ENCODE measurements at places on chromosomes 13 and 19.
A peak's percentile ranks its signal among the peaks of the same experiment; 100 is the strongest.

DNA sequence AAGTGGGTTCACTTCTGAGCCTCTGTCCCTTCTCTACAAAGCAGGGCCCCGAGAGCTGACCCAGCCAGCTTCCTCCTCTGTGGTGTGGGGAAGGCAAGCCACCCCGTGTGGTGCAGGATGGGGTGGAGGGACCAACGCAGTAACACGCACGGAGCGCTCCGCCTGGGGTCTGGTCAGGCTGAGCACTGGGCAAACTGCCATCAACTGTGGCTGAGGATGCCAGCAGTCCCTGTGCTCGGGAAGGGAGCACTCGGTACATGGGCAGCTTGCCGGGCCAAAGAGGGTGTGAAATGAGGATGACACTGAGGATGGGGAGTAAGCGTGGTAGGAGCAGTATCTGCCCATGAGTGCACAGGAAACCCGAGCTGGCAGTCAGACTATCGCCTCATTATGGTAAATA lies 7.6 kb upstream of the GMIP start:
- no peak for DNase-seq

DNA sequence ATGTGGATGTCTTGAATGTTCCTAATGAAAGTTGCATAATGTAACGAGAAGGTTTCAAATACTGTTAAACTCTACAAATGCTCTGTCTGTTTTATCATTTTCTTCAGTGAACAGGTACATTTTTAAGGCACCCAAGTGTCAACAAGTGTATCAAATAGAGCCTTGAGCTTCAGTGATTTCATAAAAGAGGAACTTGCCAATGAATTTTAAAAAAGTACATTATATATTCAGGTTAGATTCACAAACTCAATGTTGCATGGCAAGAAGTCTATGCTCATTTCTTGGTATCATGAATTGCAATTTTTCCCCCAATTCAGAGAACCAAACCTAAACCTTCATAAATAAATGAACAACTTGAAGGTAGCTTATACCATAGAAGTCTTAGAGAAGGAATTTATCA lies 838.8 kb downstream of the PCDH9 start:
- no peak for DNase-seq

DNA sequence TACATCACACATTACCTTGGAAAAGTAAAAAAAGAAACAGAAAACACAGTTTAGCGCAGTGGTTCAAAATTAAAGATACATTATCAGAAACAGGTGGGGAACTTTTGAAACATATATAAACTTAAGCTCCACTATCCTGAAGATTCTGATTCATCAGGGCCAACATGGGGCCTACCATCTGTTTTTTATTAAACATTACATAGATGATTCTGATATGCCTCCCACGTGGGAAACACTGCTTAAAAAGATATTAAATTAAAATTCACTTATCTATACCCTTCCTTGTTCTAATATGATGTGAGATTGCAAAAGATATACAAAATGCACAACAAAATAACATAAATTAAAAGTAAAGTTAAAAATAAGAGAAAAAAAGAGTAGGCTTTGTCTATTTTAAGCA lies 125.0 kb downstream of the VWA8 start:
- DNase-seq, result no peak

GRCh38 chr19:18857223-18857622 lies 25.5 kb downstream of the UPF1 start:
- DNase-seq, result no peak

DNA sequence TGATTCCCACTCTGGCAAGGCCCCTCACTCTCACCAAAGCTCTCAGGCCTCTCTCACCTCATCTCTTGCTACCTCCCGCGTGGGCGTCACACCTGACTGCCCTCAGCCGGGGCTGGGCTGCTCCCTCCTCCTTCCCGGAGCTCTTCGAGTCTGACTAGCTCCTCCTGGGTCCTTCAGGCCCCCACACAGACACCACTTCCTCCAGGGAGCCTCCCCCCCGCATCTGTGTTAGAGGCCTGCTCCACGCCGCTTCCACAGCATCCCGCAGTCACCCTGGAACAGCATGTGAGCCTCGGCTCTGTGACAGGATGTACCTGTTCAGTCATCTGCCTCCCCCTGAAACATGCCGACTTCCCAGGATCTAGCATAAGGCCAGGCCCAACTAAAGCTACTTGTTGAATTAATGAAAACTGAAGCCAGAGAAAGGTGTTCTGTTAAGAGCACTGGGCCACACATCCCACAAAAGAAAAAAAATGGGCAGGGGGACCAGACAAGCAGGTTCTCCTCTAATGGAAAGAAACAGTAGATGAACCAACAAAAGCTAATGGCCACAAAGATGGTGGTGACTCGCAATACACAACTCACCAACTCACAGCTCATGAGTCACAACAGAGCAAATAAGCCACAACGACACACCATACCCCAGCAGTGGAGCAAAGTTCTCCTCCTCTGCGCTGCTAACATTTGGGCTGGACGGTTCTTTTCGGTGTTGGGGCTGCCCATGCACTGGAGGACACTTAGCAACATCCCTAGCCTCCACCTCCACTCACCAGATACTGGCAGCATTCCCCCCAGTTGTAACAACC lies 3.0 kb downstream of the PPP6R1 start:
- peak; percentile 69 for DNase-seq

DNA sequence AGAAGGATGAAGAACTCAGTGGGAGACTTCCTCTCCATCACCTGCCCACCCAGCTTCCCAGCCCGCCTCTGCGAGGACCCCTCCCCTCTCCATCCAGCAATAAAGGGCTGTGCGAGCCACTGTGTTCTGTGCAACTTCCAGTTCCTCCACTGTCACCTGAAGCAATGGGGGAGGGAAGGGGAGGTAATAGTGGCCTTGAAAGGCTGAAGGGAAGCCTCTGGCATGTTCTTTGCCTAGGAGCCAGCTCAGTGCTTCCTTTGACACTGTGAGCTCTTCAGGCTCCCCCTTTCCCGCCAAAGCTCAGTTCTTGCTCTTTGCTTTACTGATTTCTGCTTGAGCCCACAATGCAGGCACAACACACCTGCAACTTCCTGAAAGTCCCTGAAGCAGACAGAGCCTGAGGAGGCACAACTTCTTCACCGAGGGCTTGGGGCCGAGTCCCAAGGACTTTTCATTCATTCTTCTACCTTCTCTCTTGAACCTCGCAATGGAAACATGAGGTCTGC lies 73.2 kb upstream of the DOCK9 start:
- no peak for DNase-seq

DNA sequence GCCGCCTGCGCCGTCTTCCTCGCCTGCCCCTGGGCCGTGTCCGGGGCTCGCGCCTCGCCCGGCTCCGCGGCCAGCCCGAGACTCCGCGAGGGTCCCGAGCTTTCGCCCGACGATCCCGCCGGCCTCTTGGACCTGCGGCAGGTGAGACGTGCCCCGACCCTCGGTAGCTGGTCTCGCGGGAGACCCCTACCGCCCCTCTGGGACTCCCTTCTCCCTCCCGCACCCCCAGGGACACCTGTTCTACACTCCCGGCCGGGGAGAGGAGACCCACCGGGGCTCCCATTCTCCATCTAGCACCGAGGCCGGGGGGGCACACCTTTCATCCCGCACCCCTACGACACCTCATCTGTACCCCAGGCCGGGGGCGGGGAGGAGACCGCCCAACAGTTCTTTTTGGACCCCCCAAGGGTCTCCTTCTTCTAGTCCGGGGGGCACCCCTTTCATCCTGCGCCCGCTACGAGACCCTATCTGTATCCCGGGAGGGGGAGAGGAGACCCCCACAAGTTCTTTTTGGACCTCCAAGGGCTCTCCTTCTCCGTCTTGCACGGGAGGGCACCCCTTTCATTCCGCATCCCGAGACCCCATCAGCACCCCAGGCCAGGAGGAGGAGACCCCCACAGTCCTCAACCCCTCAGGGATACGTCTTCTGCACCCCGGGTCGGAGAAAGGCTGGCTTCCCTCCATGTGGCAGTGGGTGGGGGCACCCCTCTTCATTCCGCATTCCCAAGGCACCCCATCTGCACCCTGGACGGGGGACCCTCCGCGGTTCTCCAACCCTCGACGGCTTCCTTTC lies 533 bp downstream of the TNFSF9 start:
- DNase-seq, result peak; percentile 28

DNA sequence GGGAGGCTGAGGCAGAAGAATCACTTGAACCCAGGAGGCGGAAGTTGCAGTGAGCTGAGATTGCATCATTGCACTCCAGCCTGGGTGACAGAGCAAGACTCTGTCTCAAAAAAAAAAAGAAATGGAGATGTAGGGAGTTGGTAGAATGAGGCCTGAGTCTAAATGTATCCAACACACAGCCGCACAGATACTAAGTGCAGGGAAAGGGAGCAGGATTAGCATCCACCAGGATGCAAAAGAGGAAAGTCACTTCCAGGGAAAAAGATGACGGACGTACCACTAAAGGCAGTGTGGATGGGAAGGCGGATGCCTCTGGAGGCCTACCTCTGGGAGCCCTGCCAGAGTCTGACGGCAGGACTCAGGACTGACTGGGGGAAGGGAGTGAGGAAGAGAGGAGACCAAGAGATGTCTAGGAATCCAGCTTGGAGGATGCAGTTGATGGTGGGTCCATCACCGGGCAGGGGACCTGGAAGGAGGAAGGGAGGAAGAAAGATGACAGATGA lies 6.8 kb downstream of the FAM98C start:
- DNase-seq, result no peak

DNA sequence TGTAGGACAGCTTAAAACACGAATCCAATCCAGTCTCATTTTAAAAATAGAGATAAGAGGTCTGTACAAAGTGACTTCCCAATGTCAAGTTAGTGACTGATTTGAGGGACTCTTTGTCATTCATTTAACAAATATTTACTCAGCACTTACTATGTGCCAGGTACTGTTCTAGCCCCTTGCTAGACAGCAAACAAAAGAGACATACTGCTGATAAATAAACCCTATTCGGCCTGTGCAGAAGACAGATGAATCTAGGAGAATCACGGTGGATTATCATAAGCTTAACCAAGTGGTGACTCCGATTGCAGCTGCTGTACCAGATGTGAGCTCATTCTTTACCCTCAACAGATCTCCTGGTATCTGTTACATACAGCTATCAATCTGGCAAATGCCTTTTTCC lies 6.4 kb upstream of the ELF1 start:
- DNase-seq, result no peak

DNA sequence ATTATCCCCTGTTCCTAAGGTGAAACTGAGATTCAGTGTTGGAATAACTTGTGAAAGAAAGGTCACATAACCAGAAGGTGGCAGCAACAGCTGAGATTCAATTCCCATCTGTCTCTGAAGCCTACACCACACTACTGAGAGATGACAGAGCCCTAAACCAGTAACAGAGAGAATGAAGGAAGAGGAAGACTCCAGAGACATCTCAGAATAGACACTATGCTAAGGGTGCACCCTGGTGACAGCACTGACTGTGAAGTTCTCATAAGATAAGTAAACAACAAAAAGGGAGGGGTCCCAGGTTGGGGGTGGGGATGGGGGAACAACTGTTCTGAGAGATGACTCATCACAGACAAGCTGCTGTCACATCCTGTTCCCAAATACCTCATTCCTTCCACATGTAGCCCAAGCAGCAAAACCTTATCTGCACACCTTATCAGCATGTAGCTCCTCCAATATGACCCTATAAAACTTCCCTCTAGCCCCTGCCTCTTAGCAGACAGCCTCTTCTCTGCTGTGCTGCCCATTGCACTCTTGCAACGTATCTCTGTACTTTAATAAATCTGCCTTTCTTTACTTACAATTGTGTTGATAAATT lies 46.5 kb downstream of the UTP14C start:
- DNase-seq, result peak; percentile 25

GRCh38 chr13:87123987-87124784 lies 547.0 kb upstream of the SLITRK5 start:
- no peak for DNase-seq

DNA sequence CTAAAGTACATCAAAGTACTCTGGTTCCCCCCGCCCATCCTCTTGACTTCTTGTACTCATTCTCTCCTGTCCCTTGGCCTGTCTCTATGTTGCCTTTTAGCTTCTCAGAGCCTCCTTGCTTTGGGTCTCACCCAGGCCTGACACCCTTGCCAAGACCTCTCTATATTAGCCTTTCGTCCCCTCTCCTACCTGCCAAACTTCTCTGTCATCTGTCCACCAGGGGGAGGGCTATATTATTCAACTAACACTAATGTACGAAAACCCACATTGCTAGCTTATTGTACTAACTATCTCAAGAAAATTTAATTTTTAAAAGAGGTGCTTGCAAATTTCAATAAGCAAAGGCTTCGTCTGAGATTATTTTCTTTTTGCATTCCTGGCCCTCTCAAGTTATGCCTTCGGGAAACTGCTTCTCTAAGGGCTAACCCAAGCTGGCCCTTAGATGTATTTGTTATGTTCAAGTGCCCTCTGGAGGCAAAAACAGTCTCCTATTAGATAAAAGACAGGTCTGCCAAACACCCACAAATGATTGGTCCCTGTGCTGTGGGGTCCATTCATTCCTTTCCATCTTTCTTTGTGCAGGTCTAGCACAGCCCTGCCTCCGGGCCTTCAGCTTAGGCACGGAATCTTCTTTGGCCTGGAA lies 6.3 kb upstream of the MRPS31 start:
- DNase-seq, result peak; percentile 68

GRCh38 chr19:54047616-54048015 lies 16.1 kb downstream of the VSTM1 start:
- no peak for DNase-seq

- peak; percentile 52 for DNase-seq
Measured at GRCh38 chr19:46579361-46579879, 21.7 kb upstream of the CALM3 start.

DNA sequence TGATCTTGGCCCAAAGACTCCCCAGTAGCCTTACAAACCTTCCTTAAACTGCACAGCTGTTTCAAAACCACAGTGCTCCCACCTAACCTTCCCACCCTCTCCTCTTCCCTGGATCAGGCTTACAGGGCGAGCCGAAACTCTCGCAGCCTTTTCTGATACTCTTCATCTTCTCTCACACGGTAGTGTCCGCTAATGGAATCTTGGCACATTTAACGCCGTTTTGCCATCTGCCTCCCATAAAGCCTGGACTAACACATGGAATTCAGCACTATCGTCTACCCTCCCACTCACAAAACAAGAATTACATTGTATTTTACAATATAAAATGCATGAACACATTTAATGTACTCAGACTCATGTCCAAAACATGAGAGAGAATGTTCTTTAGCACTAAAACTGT lies 135.9 kb downstream of the RAP2A start:
- no peak for DNase-seq

DNA sequence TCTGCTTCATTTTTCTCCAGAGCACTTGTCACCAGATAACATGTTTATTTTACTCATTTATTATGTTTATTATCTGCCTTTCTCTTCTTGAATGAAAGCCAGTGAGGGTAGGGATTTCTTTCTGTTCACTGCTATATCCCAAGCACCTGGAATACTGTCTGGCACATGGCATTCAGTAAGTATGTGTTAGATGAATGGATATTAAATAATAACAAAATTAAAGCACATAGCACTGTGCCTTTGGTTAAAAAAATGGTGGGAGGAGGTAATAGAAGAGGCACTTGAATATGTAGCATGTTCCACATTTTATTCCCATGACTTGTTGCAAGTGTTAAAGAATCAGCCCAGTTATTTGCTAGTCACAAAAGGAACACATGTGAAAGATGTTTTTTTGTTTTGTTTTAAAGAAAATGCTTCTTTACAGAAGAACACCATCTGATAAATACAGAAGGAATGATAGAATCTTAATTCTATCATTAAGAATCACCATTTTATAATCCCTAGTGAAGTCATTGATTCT lies 151.0 kb downstream of the DLEU7 start:
- no peak for DNase-seq

Data from activated CD8-positive, alpha-beta T cell treated with anti-CD3 and anti-CD28 coated beads, Interleukin-2, amount 10 ng/mL, durations not matched to agents 7 days and 5 days (primary cell).